ENCODE measurements at places on chromosomes 4 and X. TPM values are rescaled to one million over a fixed set of nuclear protein-coding genes. Genes with fewer than 3 reads are reported as not detected.

DNA sequence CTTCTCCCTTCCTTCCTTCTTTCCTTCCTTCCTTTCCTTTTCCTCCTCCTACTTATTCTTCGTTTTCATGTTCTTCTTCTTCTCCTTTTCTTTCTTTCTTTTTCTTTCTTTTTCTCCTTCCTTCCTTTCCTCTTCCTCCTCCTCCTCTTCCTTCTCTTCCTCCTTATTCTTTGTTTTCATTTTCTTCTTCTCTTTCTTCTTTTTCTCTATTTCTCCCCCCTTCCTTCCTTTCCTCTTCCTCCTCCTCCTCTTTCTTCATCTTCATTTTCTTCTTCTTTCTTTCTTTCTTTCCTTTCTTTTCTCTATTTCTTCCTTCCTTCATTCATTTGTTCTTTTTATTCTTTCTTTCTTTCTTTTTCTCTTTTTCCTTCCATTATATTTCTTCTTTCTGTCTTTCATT is 671.6 kb downstream of the IQCM start:
- no peak overlapping the region for H3K4me3 ChIP-seq
- no peaks in the 10 kb centered on the region for H3K27me3 ChIP-seq
- H3K27ac ChIP-seq, result no peak overlapping the region

- H3K4me3 ChIP-seq, result no peak overlapping the region
- DNase-seq, result no peak
- H3K4me1 ChIP-seq, result no peaks in the 10 kb centered on the region
- H3K27me3 ChIP-seq, result no peaks in the 10 kb centered on the region
- no peaks in the 10 kb centered on the region for H3K36me3 ChIP-seq
Measured at GRCh38 chrX:39431893-39432292, 630.6 kb downstream of the MID1IP1 start.

- H3K27ac ChIP-seq, result no peak overlapping the region
- H3K27me3 ChIP-seq, result peaks cover 6% of the 10 kb centered on the region
- H3K4me1 ChIP-seq, result peaks cover 7% of the 10 kb centered on the region
- H3K36me3 ChIP-seq, result no peaks in the 10 kb centered on the region
Measured at GRCh38 chrX:46913667-46914066, 1.4 kb downstream of the JADE3 start.

DNA sequence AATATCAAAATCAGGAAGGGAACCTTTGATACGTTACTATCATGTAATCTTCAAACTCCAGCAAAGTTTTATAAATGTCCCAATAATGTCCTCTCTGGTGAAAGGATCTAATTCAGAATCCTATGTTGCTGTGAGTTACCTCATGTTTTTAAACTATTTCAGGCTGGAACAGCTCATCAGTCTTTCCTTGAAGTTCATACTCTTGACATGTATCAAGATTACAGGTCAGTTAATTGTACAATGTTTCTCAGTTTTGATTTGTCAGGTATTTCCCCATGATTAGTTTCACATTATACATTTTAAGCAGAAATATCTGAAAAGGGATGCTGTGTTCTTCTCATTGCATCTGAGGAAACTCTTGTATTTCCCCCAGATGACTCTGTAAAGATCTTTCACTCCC is 136.5 kb upstream of the HS3ST1 start:
- no peak overlapping the region for H3K27ac ChIP-seq
- no peaks in the 10 kb centered on the region for H3K4me1 ChIP-seq
- no peak for DNase-seq
- no peak overlapping the region for H3K4me3 ChIP-seq
- H3K36me3 ChIP-seq, result no peaks in the 10 kb centered on the region
- no peaks in the 10 kb centered on the region for H3K27me3 ChIP-seq

DNA sequence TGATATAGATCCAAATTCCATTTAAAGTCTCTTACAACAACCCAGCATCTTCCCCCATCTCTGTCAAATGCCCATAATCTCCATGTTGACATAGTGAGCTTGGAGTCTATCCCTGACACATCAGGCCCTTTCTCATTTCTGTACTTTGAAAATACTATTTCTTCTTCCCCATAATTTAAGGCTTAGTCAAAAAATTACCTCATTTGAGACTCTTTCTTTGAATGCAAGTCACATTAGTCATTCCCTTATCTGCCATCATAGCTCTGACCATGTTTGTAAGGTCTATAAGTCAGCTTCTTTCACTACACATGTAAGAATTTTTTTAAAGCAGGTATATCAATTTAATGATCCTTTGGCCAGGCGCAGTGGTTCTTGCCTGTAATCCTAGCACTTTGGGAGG is 99.9 kb downstream of the DDX60 start:
- H3K36me3 ChIP-seq, result peaks cover 15% of the 10 kb centered on the region
- no peaks in the 10 kb centered on the region for H3K4me1 ChIP-seq
- H3K4me3 ChIP-seq, result no peak overlapping the region

- no peak overlapping the region for H3K27ac ChIP-seq
- no peak for DNase-seq
- H3K36me3 ChIP-seq, result no peaks in the 10 kb centered on the region
- H3K27me3 ChIP-seq, result no peaks in the 10 kb centered on the region
- no peaks in the 10 kb centered on the region for H3K4me1 ChIP-seq
Measured at GRCh38 chr4:100124715-100125114, 65.6 kb downstream of the DDIT4L start.

DNA sequence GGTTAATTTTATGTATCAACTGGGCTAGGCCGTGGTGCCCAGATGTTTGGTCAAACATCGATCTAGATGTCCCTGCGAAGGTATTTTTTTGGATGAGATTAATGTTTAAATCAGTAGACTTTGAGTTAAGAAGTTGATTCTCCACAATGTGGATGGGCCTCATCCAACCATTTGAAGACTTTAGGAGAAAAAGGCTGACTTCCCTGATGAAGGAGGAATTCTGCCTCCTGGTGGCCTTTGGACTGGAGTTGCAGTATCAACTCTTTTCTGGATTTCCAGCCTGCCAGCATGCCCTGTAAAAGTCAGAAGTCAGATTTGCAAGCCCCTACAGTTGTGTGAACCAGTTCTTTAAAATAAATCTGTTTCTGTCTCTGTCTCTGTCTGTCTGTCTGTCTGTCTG is 91.4 kb downstream of the STK32B start:
- no peak overlapping the region for H3K4me3 ChIP-seq
- no peak for DNase-seq
- H3K4me1 ChIP-seq, result no peaks in the 10 kb centered on the region
- H3K36me3 ChIP-seq, result no peaks in the 10 kb centered on the region
- no peak overlapping the region for H3K27ac ChIP-seq
- no peaks in the 10 kb centered on the region for H3K27me3 ChIP-seq

DNA sequence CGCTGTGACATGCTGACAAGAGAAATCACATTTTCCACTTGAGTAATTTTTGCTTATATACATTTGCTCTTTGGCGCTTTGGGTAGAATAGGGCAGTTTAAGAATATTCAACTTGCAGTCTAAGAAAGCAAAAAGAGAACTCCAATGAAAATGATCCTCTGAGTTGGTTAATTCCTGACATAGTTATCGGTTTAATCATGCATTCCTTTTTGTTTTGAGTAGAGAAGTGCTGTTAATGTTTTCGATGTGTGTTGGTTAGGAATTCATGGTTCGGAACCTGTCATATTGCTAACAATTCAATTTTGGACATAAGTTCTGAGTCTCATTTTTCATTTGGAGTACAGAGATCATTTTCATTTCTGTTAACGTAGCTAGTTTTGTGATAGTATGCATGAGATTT is 700.6 kb upstream of the PITX2 start:
- no peaks in the 10 kb centered on the region for H3K36me3 ChIP-seq
- H3K4me3 ChIP-seq, result no peak overlapping the region
- DNase-seq, result no peak
- no peak overlapping the region for H3K27ac ChIP-seq
- no peaks in the 10 kb centered on the region for H3K4me1 ChIP-seq

DNA sequence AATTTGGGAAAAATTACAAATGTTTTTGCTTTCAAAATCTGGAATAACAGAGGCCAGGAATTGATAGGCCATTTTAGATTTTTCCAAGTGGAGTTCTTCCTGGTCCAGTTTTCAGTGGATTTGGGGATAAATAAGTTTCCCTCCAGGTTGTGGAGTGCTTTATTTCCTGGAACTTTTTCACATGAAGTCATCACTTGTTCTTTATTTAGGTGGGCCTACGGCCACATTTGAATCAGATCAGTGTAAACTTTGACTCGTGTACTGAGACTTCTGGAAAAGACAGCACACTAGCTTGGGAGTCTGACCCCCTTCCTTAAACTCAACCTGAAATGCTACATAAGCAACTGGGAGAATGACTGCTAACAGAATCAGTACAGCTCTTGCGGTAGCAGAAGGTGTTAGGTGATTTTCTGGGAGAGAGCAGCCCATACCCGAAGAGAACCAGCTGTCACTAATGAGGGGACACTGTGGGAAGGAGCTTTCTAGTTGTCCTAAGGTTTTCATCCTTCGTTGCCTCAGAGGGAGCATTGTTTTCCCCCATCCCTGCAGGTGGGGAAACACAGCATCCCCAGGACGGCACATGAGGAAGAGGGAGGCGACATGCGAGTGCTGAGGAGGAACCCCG is 235.2 kb upstream of the FAT1 start:
- no peaks in the 10 kb centered on the region for H3K36me3 ChIP-seq
- DNase-seq, result no peak
- H3K27me3 ChIP-seq, result no peaks in the 10 kb centered on the region
- no peak overlapping the region for H3K27ac ChIP-seq
- no peak overlapping the region for H3K4me3 ChIP-seq

DNA sequence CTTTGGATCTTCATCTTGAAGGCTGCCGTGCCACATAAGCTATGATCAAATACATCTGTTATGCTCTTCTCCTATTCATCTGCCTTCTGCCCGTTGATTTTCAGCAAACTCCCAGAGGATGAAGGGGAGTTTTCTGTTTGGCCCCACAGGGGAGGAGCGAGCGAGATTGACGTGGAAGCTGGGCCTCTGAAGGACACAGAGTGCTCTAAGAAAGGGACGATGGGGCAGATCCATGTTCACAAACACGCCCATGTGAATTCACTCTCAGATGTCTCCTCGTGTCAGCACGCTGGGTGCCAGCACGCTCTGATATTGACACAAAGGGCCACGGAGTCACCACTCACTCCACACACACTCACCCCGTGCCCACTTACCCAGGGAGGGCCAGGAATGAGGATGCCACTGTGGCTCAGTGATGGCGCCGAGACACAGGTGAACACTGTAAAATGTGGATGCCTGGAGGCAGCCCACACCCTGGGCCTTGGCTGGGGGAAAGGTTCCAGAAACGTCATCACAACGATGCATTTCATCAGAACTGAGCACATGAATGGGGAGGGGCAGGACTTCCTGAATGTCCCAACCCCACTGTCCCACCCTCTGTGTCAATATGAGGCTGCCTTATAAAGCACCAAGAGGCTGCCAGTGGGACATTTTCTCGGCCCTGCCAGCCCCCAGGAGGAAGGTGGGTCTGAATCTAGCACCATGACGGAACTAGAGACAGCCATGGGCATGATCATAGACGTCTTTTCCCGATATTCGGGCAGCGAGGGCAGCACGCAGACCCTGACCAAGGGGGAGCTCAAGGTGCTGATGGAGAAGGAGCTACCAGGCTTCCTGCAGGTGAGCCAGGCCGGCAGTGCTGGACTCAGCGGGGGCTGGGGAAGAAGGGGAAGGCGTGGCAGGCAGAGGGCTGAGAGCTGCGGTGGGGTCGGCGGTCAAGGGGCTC is at the start of gene S100P:
S100P (plus strand) TSS at position 648 of the 946 bp plus-strand sequence; CDS start at position 703, 55 bp downstream.
- no peak for DNase-seq
- peaks cover 93% of the 10 kb centered on the region for H3K4me1 ChIP-seq
- H3K27ac ChIP-seq, result peak within 1 kb of the TSS; percentile 34
- H3K36me3 ChIP-seq, result no peaks in the 10 kb centered on the region
- H3K4me3 ChIP-seq, result peak within 1 kb of the TSS; percentile 16
- H3K27me3 ChIP-seq, result no peaks in the 10 kb centered on the region

DNA sequence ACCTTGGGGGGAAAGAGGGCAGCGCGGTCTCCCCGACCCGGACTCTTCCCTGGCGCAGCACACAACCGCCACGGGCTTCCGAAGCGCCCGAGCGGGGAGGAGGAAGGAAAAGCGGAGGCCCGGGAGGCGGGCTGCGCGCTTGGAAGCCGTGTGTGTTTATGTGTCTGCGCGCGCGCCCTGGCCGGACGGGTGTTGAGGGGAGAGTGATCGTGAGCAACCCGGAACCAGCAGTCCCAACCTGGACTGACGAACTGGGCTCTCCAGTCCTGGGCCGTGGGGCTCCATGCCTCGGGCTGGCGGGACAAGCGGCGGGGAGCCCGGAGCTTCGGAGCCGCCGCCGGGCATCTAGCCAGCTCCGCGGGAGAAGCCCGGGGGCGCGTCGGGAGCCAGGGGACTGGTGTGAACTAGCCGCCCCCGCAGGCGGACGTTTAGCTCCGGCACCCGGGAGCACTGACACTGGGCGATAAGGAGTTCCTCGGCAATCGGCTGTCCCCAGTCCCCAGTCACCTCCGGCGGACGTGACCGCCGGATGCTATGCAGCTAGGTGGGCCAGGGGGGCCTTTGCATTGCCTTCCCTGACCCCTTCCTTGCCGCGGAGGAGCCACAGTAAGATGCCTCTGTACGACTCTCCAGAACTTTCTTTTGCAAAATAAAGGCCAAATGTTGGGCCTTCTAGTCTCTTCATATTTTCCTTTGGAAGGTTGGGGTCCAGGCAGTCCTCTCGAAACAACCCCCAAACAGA is 74.8 kb upstream of the BCOR start:
- no peaks in the 10 kb centered on the region for H3K27me3 ChIP-seq
- no peaks in the 10 kb centered on the region for H3K36me3 ChIP-seq
- DNase-seq, result no peak
- H3K4me1 ChIP-seq, result peaks cover 21% of the 10 kb centered on the region

GRCh38 chrX:39827951-39828350 is 269.8 kb downstream of the BCOR start:
- H3K36me3 ChIP-seq, result no peaks in the 10 kb centered on the region
- no peaks in the 10 kb centered on the region for H3K27me3 ChIP-seq
- no peak for DNase-seq
- H3K27ac ChIP-seq, result no peak overlapping the region
- H3K4me1 ChIP-seq, result no peaks in the 10 kb centered on the region
- no peak overlapping the region for H3K4me3 ChIP-seq

- no peak for DNase-seq
- H3K4me3 ChIP-seq, result no peak overlapping the region
- H3K27ac ChIP-seq, result no peak overlapping the region
- no peaks in the 10 kb centered on the region for H3K36me3 ChIP-seq
- H3K4me1 ChIP-seq, result no peaks in the 10 kb centered on the region
- no peaks in the 10 kb centered on the region for H3K27me3 ChIP-seq
Measured at GRCh38 chr4:108556588-108557200, 63.7 kb upstream of the RPL34 start.

The TCEAL5 gene
- total RNA-seq, result not detected

The BMPR1B gene
- total RNA-seq, result 0.10 TPM

The HHIP gene
- not detected for total RNA-seq

The RNF150 gene
- total RNA-seq, result not detected

The APELA gene
- not detected for total RNA-seq
